ENCODE measurements at places on chromosomes 1 and 21.

DNA sequence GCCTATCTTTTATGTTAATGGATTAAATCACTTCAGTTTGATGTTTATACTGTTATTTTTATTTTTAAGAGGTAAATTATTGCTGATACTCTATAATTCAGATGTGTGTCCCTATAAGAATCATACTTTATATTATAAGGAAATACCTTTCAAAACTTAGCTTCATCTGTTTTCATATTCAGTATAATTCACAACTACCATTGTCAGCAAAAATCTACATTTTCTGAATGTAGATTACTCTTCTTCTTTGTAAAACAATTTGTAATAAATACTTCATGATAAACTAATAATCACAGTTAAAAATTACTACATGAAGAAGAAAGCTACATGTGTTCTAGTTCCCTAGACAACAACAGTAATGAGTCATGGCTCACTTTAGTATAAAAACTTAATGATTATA, 115.4 kb upstream of the SERTAD4 start:
- no peak for DNase-seq

DNA sequence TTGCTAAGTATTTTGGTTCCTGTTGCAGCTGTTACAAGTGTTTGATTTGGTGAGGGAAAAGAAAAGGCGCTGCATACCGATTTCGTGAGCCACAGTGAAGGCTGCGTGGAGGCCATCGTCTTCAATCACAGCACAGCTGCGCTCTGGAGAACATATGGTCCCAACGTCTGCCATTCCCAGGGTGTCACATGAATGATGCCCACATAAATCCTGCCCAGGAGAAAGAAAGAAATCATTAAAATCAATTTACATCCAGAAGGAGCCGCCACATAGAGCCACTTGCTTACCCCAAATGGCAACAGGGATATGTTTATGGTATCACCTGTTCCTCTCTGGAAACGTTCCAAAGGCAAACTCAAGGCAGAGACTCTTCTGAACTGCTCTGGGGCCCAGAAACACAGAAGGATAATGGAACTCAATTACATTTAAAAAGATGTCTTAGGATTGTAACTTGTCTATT, 12.2 kb downstream of the ADAMTS5 start:
- DNase-seq, result no peak

DNA sequence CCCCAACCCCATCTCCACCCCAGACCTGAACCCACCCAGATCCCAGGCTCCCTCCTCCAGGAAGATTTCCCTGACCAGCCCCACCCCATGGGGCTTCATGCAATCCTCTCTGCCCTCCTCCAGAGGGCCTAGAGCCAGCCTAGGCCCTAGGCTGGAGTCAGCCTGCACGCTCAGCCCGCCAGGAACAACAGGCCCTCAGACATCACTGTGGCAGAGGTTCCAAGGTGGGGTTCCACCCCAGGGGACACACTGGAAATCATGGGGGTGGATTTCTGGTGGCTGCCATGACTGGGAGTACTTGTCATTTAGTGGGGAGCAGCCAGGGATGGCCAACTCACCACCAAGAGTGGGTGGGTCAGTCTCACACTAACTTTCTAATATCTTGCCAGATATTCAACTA, 122.0 kb downstream of the GLIS1 start:
- DNase-seq, result no peak

DNA sequence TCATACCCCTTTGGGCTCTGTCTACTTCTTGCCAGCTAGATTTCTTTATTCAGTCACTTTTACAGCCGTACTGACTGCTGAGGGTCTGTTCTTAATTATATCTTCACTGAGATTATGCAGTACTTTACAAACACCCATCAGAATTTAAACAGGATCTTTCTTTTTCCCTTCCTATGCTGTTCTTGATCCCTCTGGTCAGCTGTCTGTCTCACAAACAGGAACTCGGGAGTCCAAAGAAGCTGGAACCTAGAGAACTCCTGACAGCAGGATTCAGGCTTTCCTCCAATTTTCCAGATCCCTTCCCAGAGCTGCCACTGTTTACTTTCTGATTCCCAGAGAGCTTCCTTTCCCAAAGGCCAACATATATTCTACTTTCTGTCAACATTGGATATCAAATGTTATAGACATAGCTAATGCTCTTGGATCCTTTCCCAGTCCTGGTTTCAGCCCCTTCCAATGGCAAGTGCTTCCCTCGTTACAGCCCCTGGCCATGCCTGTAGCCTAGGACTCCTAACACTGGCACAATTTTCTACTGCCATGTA, 59.5 kb downstream of the ATP2B4 start:
- DNase-seq, result no peak

- DNase-seq, result no peak
These were observed 18.1 kb downstream of the AHCYL1 start for GRCh38 chr1:110002695-110003094.

- no peak for DNase-seq
These were observed 26.2 kb upstream of the A3GALT2 start for GRCh38 chr1:33346927-33347649.

DNA sequence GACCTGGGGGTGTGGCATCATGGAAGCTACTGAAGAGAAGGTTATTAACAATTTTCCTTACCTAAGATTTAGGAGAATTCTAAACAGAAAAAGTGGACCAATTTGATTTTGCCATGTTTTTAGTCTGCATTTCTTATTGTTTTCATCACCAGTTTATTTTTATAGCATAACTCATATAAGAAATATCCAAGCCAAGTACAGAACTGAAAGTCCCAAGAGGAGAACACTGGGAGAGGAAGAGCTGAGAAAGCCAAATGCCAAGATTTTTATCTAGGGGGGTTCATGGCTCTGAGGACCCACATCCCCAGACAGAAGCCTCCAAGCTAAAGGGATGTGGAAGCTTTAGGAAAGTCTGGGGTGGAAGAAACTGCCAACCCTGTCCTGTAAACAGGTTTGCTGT, 109.4 kb upstream of the DUSP10 start:
- no peak for DNase-seq

Measured in GM13976 (cell line).